Transverse colon (tissue), 4 donors: ENCODE measurements at places on chromosomes 1 and 21.

DNA sequence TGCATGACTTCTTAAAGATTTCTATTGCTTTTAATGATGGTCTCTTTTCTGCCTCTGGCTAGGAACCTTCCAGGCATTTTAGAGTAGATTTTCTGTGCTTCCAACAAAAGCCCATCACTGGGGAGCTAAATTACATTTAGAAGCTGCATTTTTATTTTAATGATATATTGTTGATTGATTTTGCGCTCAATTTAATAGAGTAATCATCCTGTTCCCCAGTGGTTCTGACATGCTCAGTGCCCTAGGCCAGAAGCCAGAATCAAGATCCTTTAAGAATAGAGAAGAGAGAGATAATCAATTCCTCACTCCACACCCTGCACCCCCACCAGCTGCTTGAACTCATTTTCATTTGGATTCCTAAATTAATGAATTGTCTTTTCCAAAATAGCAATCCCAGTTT is 97.8 kb downstream of the PCP4 start:
- no peak for DNase-seq

DNA sequence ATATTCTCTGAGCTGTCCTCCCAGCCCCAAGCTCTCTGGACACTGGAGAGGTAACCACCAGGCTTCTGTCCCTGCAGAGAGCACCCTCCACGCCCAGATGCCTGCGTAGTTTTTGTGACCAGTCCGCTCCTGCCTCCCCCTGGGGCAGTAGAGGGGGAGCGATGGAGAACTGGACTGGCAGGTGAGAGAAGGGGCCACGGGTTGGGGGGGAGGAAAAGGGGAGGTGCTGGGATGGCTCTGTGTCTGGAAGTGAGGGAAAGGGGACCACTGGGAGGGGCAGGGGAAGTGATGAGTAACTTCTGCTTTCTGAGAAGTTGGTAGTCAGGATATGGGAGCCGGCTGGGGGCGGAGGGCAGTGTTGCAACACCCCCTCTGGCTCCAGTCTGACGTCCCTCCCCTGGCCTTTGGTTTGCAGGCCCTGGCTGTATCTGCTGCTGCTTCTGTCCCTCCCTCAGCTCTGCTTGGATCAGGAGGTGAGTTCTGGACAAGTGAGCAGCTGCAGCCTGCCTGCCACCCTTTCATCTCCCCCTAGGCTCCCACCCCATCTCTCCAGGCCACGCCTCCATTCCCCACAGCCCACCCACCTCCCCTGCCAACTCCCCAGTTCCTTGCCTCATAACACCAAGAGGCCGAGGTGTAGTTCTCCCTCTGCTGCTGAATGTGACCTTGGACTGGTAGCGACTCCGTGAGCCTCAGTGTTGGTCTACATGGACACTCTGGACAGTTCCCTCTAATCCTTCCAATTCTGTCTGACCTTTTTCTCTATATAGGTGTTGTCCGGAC is 3.1 kb downstream of the ADAMTSL4 start:
- DNase-seq, result peak; percentile 78

- no peak for DNase-seq
Measured at GRCh38 chr1:176073524-176074157, 133.4 kb downstream of the COP1 start.

GRCh38 chr1:234139966-234140365 is 233.3 kb upstream of the COA6 start:
- no peak for DNase-seq

- no peak for DNase-seq
Measured at GRCh38 chr1:11422686-11423085, 56.3 kb upstream of the DISP3 start.

DNA sequence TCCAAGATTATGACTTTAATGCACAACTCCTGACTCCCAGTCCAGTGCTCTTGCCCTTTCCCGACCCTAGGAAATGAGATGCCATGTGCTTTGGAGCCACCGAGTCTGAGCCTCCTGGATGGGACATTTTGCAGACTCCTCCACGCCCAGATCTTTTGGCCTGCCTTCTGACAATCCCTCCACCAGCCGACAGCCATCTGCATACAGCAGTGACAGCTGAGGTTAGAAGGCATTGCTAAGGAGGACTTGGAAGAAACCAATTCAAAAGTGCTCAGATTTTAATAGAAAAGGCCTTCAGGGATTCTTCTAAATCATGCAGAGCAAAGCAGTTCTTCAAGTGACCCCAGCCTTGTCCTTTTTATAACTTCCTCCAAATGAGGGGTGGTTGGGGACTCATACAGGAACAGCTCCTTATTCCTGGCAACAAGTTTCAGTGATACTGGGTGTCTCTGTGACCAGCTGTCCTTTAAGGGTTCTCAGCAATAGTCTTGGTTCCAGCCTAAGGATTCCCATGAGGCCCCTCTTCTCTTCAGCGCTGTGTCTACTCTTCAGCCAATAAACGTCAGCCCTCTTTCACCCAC is 369.3 kb downstream of the PBX1 start:
- DNase-seq, result no peak
